ENCODE measurements at places on chromosomes 6 and 20. TPM values are rescaled to one million over a fixed set of nuclear protein-coding genes. Genes with fewer than 3 reads are reported as not detected.

Gene SCUBE3
- total RNA-seq: 0.46 TPM

DNA sequence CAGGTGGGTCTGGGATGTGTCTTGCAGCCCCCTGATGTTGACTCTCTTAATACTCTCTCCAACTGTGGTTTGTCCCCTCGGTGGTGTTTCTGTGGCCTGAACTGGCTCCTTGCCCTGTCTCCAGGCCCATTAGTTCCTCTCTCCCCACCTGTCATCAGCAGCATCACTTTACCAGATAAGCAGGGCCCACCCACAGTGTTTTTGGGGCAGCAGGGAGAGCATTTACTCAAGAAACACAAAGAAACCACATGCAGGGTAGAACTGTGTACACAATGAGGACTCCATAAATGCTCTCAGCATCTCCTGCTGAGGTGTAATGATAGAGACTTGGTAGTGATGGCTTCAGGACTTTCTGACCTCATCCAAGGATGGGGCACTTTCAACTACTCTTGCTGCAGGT is 20.2 kb upstream of the MRPS18A start:
- no peak for DNase-seq
- H3K27me3 ChIP-seq: no peaks in the 10 kb centered on the region
- no peaks in the 10 kb centered on the region for H3K36me3 ChIP-seq
- H3K27ac ChIP-seq: no peak overlapping the region
- H3K4me1 ChIP-seq: peaks cover 46% of the 10 kb centered on the region

Gene GSTA3
- total RNA-seq: not detected

Gene SLC17A2
- not detected for total RNA-seq

GRCh38 chr20:38840053-38840893 is 34.8 kb downstream of the PPP1R16B start:
- H3K4me3 ChIP-seq: no peak overlapping the region
- no peaks in the 10 kb centered on the region for H3K36me3 ChIP-seq
- H3K4me1 ChIP-seq: peaks cover 4% of the 10 kb centered on the region
- H3K27me3 ChIP-seq: peaks cover 5% of the 10 kb centered on the region
- peak overlapping the region; percentile 17 for H3K27ac ChIP-seq

- H3K4me3 ChIP-seq: no peak overlapping the region
- no peaks in the 10 kb centered on the region for H3K36me3 ChIP-seq
- no peak for DNase-seq
- no peaks in the 10 kb centered on the region for H3K27me3 ChIP-seq
Observed at GRCh38 chr6:40568062-40568708, 19.0 kb downstream of the LRFN2 start.

Gene ZSCAN31
- 28.5 TPM for total RNA-seq

GRCh38 chr6:147211349-147211748 is 7.1 kb downstream of the STXBP5 start:
- H3K27ac ChIP-seq: no peak overlapping the region
- H3K36me3 ChIP-seq: no peaks in the 10 kb centered on the region
- H3K4me3 ChIP-seq: no peak overlapping the region
- H3K27me3 ChIP-seq: no peaks in the 10 kb centered on the region
- DNase-seq: no peak

- H3K4me1 ChIP-seq: peaks cover 4% of the 10 kb centered on the region
- DNase-seq: no peak
- no peaks in the 10 kb centered on the region for H3K36me3 ChIP-seq
- H3K27me3 ChIP-seq: no peaks in the 10 kb centered on the region
- no peak overlapping the region for H3K27ac ChIP-seq
- no peak overlapping the region for H3K4me3 ChIP-seq
Observed at GRCh38 chr6:133995296-133995695, 42.3 kb downstream of the TBPL1 start.

DNA sequence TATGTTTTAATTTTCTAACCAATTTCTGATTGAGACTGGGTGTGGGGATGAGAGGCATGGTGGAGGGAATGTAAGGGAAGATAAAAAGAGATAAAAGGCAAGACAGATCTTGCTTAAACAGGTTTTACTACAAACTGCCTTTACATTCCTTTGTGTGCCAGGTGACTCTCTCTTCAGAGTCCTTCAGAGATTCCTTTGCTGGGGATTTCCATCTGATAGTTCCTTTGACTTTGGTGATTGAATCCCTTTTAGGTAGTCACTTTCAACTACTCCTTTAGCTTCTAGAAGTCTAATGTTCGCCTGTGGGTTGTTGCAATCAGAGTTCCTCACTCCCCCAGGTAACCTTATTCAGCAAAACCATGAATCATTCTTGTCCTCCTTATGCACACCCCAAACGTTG is 283.3 kb upstream of the MANEA start:
- no peaks in the 10 kb centered on the region for H3K27me3 ChIP-seq
- H3K4me3 ChIP-seq: no peak overlapping the region
- H3K27ac ChIP-seq: no peak overlapping the region
- H3K4me1 ChIP-seq: no peaks in the 10 kb centered on the region

GRCh38 chr6:161682982-161683381 is 409.1 kb upstream of the AGPAT4 start:
- no peaks in the 10 kb centered on the region for H3K4me1 ChIP-seq
- H3K27ac ChIP-seq: no peak overlapping the region
- DNase-seq: no peak
- no peak overlapping the region for H3K4me3 ChIP-seq
- H3K27me3 ChIP-seq: no peaks in the 10 kb centered on the region

GRCh38 chr6:1335367-1336037 is 23.6 kb downstream of the FOXQ1 start:
- H3K36me3 ChIP-seq: no peaks in the 10 kb centered on the region
- H3K4me1 ChIP-seq: peaks cover 17% of the 10 kb centered on the region
- peak; percentile 83 for DNase-seq
- no peaks in the 10 kb centered on the region for H3K27me3 ChIP-seq
- peak overlapping the region; percentile 59 for H3K27ac ChIP-seq
- H3K4me3 ChIP-seq: no peak overlapping the region

DNA sequence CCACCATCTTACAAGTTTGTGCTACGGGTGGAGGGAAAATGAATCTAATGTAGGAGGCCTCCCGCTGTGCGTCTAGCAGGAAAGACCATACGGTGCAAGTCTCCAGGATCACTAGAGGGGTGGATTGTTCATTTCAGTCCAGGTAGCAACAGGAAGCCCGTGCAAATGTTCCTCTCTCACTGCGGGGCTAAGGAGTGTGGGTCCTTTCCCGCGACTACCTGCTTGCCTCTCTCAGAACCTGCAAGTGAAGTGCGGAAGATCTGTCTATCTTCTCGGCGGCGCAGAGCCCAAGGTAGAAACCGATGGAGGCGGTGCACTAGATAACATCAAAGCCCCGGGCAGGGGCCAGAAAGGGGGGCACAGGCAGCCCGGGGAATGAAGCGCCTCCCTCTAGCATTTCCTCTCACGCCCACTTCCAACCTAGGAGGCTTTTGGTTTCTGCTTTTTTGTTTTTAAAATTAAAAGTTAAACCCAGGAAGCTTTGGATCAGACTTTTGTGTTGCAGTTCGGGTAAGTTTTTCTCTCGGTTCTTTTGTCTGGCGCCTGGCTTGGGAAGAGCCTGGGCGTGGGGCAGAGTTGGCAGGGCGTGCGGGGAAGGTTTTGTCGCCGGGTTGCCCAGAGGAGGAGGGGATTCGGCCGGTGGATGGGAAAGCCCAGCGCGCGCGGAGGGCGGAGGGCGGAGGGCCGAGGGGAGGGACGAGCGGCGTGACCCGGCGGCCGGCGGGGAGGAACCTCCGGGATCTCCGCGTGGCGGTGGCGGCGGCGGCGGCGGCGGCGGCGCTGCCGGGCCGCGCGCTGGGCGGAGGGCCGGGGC is 3.5 kb upstream of the HIVEP1 start:
- H3K36me3 ChIP-seq: no peaks in the 10 kb centered on the region
- H3K27ac ChIP-seq: peak overlapping the region; percentile 95
- no peaks in the 10 kb centered on the region for H3K27me3 ChIP-seq

- no peak overlapping the region for H3K27ac ChIP-seq
- H3K27me3 ChIP-seq: no peaks in the 10 kb centered on the region
- no peaks in the 10 kb centered on the region for H3K4me1 ChIP-seq
- H3K36me3 ChIP-seq: no peaks in the 10 kb centered on the region
- H3K4me3 ChIP-seq: no peak overlapping the region
Observed at GRCh38 chr6:12826584-12826983, 110.0 kb downstream of the PHACTR1 start.

DNA sequence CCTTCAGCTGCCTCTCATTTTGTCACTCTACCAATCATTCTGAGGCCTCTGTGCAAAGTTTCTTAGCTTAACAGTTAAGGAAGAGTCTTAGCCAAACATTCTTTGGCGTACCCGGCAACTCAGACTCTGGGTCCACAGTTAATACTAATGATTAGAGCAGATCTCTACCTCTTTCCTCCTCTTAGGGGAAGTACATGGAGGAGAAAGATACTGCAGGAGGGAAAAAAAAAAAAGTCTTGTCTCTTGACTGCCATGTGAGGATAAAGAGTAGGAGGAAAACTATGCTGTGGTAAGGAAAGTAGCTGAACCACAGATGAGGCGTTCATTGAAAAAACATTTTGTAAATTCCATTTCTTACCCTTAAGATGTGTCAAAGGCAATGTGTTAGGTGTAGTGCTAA is 44.0 kb upstream of the MARCKS start:
- H3K4me1 ChIP-seq: peaks cover 3% of the 10 kb centered on the region
- no peak overlapping the region for H3K27ac ChIP-seq
- no peak overlapping the region for H3K4me3 ChIP-seq
- H3K27me3 ChIP-seq: no peaks in the 10 kb centered on the region
- H3K36me3 ChIP-seq: no peaks in the 10 kb centered on the region

- H3K27ac ChIP-seq: no peak overlapping the region
- H3K4me1 ChIP-seq: no peaks in the 10 kb centered on the region
- H3K27me3 ChIP-seq: no peaks in the 10 kb centered on the region
- no peaks in the 10 kb centered on the region for H3K36me3 ChIP-seq
Observed at GRCh38 chr6:164345806-164346496, 931.4 kb downstream of the QKI start.

- H3K36me3 ChIP-seq: no peaks in the 10 kb centered on the region
- peak overlapping the region; percentile 27 for H3K27ac ChIP-seq
- DNase-seq: no peak
- peaks cover 53% of the 10 kb centered on the region for H3K4me1 ChIP-seq
Observed at GRCh38 chr6:137237413-137238170, 18.4 kb upstream of the IFNGR1 start.

- no peaks in the 10 kb centered on the region for H3K36me3 ChIP-seq
- peak overlapping the region; percentile 36 for H3K27ac ChIP-seq
- H3K4me3 ChIP-seq: no peak overlapping the region
- no peaks in the 10 kb centered on the region for H3K27me3 ChIP-seq
- no peak for DNase-seq
- peaks cover 18% of the 10 kb centered on the region for H3K4me1 ChIP-seq
Observed at GRCh38 chr6:121504227-121504626, 68.8 kb downstream of the GJA1 start.

DNA sequence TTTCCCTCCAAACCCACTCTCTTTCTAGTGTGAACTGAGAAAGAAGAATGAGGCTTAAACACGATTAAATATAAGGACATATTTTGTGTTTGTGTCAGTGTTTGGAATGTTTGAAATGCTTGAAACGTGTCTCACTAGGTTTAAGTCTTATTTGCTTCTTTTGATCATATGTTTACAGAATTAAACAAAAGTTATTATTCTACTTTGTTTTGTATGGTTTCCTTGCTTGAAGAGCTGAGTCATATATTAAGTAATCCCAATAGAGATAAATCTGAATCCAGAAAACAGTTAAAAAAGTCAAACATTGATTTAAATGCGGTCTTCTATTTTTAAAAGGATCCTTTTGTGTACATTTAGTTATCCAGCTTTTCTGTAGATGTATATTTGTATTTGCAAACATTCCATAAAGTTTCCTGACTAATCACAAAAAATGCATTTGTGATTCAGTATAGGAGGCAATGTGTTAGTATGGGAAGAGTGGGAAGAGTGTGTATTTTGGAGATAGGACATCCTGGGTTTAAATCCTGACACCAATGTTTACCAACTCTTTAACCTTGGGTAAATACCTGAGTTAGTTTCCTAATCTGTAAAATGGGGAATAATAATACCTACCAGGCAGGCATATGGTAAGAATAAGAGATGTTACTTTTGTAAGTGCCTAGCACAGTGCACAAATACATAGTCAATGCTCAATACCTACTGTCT is 72.9 kb downstream of the TSBP1 start:
- H3K27ac ChIP-seq: no peak overlapping the region
- H3K27me3 ChIP-seq: no peaks in the 10 kb centered on the region
- no peak for DNase-seq
- H3K4me3 ChIP-seq: no peak overlapping the region
- H3K4me1 ChIP-seq: no peaks in the 10 kb centered on the region
- no peaks in the 10 kb centered on the region for H3K36me3 ChIP-seq

All from upper lobe of right lung (tissue), 1 donor.